ENCODE measurements at places on chromosomes 1 and 21.

DNA sequence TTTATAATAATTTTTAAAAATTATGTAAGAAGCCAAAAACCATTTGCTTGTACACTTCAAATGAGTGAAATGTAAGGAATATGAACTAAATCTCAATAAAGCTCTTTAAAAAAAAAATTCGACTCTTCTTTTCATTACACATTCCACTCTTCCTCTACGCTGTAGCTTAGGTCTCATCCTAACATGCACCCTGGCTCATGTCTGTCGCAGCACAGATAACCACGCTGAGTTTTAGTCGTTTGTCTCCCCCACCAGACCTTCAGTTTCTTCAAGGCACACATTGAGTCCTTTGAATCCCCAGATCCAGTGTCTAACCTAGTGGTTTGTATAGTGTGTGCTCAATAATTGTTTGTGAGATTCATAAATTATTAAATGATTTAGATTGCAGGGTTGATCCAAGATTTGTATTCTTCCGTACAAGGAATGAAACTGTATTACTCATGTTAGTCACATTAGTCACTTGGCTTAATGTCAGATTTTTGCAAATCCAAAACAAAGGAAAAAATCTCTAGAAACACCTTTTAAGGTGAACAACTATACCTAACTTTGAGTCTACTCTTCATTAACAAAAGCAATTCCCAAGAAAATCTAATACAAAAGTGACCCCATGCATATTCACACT is 57.3 kb downstream of the SLC25A24 start:
- H3K4me1 ChIP-seq = peaks cover 2% of the 10 kb centered on the region
- H3K36me3 ChIP-seq = peaks cover 73% of the 10 kb centered on the region
- no peaks in the 10 kb centered on the region for H3K27me3 ChIP-seq
- H3K4me3 ChIP-seq = no peak overlapping the region

GRCh38 chr1:211939876-211940468 is 95.4 kb downstream of the INTS7 start:
- H3K27me3 ChIP-seq = peaks cover 2% of the 10 kb centered on the region
- peak; percentile 59 for DNase-seq

- no peaks in the 10 kb centered on the region for H3K27me3 ChIP-seq
- H3K36me3 ChIP-seq = no peaks in the 10 kb centered on the region
- H3K27ac ChIP-seq = no peak overlapping the region
Observed at GRCh38 chr21:15301736-15302135, 236.9 kb upstream of the NRIP1 start.

DNA sequence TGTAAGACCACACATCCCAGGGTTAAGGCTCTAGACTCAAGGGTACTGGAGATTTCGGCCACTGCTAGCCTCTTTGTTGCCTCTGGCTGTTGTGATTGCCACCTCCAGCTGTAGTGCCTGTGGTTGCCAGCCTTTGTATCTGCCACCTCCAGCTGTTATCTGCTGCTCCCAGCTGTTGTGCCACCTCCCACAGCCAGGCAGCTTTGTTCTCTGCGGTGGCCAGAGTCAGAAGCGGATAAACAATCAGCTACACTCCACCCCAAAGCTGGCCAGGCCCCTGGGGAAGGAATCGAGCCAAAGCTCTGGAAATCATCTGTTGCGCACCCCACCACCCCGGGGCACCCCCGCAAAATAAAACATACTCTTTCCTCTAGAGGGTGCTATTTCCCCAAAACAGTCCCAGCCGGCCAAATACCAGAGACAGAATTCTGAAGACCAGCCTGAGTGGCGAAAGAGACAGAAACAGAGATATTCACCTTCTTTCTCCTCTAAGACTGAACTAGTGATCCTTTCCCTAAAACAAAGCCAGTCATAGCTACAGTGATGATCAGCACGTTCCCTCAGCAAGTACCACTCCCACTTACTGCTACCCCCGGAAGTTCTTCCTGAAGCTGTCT is 14.8 kb upstream of the PIGM start:
- H3K4me1 ChIP-seq = peaks cover 13% of the 10 kb centered on the region
- peak overlapping the region; percentile 46 for H3K27ac ChIP-seq
- H3K4me3 ChIP-seq = peak overlapping the region; percentile 76
- peaks cover 11% of the 10 kb centered on the region for H3K27me3 ChIP-seq

GRCh38 chr1:11731691-11732283 is 4.1 kb upstream of the AGTRAP start:
- peak overlapping the region; percentile 85 for H3K4me3 ChIP-seq
- DNase-seq = no peak
- peak overlapping the region; percentile 83 for H3K27ac ChIP-seq
- no peaks in the 10 kb centered on the region for H3K27me3 ChIP-seq
- H3K4me1 ChIP-seq = peaks cover 41% of the 10 kb centered on the region

All from T-helper 2 cell treated with Interferon-gamma antibody and Interleukin-4, amounts not matched to agents 5 μg/mL and 100 μg/mL, for 36 hours (primary cell).